ENCODE measurements at places on chromosomes 5 and 9.

DNA sequence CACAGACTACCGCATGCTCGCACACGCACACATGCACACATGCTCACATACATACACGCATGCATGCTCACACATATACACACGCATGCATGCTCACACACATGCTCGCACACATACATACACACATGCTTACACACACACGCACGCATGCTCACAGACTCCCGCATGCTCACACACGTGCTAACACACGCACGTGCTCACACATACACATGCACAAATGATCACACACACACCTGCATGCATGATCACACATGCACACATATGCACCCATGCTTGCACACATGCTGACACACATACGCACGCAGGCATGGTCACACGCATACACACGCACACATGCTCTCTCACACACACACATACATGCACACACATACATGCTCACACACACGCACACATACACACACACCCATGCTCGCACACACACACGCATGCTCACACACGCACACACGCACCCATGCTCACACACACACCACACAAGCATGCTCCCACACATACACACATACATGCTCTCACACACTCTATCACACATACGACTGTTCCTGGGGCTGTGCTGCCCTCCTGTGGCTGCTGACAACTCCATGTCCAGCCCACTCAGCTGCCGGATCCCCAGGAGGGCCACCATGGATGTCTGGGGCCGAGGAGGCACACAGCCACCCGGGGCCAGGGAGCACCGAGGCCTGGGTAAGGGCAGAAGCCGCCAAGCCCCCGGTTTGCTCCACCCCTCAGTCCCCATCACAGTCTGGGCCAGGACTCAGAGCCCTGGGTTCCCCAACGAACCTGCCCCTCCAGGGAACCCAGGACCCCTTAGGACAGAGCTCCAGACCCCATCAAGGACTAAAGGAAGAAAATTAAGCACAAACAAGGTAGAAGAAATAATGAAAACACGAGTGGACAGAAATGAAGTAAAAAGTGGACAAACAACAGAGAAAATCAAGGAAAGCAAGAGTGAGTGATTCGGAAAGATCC is 31.4 kb upstream of the EGFL7 start:
- H3K36me3 ChIP-seq: no peaks in the 10 kb centered on the region
- DNase-seq: peak; percentile 76
- no peak overlapping the region for H3K27ac ChIP-seq
- H3K4me3 ChIP-seq: no peak overlapping the region
- no peaks in the 10 kb centered on the region for H3K27me3 ChIP-seq

GRCh38 chr5:107808671-107809137 is 138.0 kb upstream of the EFNA5 start:
- no peak overlapping the region for H3K27ac ChIP-seq
- DNase-seq: no peak
- H3K4me3 ChIP-seq: no peak overlapping the region
- H3K36me3 ChIP-seq: no peaks in the 10 kb centered on the region
- no peaks in the 10 kb centered on the region for H3K27me3 ChIP-seq

DNA sequence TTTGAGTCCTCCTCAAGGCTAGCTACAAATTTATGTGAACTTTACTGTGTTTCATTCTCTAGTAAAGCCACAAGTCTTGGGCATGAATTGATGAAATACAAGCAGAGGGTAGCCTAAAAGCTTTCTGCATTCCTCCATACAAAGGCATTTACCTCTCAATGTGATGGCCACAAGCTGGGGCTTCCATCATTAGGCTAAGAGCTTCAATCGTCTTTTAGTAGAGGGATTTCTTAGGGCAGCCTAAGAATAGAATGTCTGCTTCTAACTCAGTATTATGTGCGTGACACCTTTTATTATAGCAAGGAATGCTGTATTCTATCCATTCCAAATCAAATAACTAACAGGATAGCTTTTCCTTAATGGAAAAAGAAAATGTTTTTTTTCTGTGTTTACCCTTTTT is 3.7 kb downstream of the PLAC8L1 start:
- H3K4me3 ChIP-seq: no peak overlapping the region
- H3K36me3 ChIP-seq: no peaks in the 10 kb centered on the region
- H3K27ac ChIP-seq: no peak overlapping the region
- H3K27me3 ChIP-seq: no peaks in the 10 kb centered on the region
- DNase-seq: no peak
- no peaks in the 10 kb centered on the region for H3K4me1 ChIP-seq

GRCh38 chr5:18028036-18028435 is 393.8 kb downstream of the TAF11L14 start:
- no peaks in the 10 kb centered on the region for H3K36me3 ChIP-seq
- H3K4me1 ChIP-seq: no peaks in the 10 kb centered on the region
- no peak for DNase-seq
- H3K4me3 ChIP-seq: no peak overlapping the region
- H3K27ac ChIP-seq: no peak overlapping the region
- H3K27me3 ChIP-seq: no peaks in the 10 kb centered on the region

GRCh38 chr5:73274881-73275663 is 102.1 kb downstream of the TMEM174 start:
- no peak overlapping the region for H3K27ac ChIP-seq
- H3K4me3 ChIP-seq: no peak overlapping the region
- H3K36me3 ChIP-seq: no peaks in the 10 kb centered on the region
- no peaks in the 10 kb centered on the region for H3K27me3 ChIP-seq

- DNase-seq: no peak
- H3K4me1 ChIP-seq: no peaks in the 10 kb centered on the region
- H3K27me3 ChIP-seq: no peaks in the 10 kb centered on the region
- H3K36me3 ChIP-seq: no peaks in the 10 kb centered on the region
- H3K4me3 ChIP-seq: no peak overlapping the region
Measured at GRCh38 chr9:107249131-107249533, 33.9 kb upstream of the RAD23B start.

GRCh38 chr5:163535290-163535689 is 29.9 kb downstream of the MAT2B start:
- H3K36me3 ChIP-seq: no peaks in the 10 kb centered on the region
- no peak overlapping the region for H3K4me3 ChIP-seq
- no peaks in the 10 kb centered on the region for H3K27me3 ChIP-seq
- no peaks in the 10 kb centered on the region for H3K4me1 ChIP-seq
- DNase-seq: no peak

DNA sequence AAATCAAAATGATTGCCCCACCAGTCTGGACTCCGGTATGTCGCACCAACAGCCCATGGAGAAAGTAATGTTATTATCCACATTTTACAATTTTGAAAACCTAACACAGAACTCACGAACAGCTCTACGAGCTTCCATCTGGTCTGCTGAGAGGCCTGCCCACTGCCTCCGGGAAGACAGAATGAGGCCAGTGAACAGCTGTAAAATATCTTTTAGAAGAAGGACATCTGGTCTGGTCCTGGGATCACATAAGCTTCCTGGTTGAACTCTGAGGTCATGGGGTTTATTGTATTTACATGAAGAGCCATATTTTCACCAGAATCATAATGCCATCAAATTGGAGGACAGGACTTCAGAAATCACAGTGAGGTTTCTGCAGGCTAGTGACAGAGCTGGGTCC is 89.0 kb downstream of the FRMD3 start:
- no peaks in the 10 kb centered on the region for H3K27me3 ChIP-seq
- no peak for DNase-seq
- H3K4me1 ChIP-seq: peaks cover 20% of the 10 kb centered on the region
- H3K27ac ChIP-seq: no peak overlapping the region
- H3K4me3 ChIP-seq: no peak overlapping the region

DNA sequence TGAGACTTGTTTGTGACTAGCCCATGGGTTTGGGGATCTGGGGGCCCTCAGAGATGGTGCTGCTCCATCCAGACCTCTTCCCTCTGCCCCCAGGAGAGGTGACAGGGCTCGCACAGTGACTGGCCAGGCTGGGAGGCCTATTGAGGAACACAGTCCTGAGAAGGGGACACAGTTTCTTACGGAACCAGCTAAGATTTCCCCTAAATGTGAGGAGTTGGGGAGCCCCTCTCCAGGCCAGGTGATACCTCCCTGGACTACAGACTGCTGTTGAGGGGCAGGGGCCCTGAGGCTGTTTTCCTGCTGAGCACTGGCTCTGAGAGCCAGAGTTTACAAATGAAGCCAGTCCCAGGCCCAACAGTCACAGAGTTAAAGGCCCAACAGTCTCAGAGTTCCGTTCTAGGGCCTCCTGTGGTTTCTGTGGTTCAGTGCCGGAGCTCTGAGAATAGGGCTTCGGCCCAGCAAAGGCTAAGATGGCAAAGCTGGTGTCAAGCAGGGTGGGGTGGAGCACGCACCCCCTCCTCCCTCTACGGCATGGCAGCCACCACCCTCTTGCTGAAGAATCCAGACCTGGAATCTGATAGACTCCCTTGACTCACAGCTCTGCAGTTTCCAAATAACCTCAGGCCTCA is 1.1 kb upstream of the SEMA4D start:
- no peak for DNase-seq
- no peak overlapping the region for H3K27ac ChIP-seq
- peaks cover 16% of the 10 kb centered on the region for H3K4me1 ChIP-seq
- no peaks in the 10 kb centered on the region for H3K36me3 ChIP-seq
- no peaks in the 10 kb centered on the region for H3K27me3 ChIP-seq

DNA sequence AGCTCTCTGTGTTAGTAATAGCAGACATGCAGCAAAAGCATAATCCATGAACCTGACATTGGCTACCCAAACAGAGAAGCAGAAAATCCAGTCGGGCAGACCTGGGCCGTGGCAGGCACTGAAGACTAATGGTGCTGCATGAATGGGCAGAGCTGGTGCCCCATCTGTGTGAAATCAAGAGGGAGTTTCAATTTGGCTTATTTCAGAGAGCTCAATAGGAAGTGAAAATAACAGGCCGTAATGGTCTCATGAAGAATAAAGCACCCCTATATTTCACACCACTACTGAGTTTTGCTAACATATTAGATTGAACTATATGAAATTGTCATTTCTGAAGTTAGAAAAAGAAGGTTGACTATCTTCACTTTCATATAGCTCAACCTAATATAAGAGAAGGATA is 149.7 kb downstream of the ENC1 start:
- H3K27me3 ChIP-seq: no peaks in the 10 kb centered on the region
- no peaks in the 10 kb centered on the region for H3K36me3 ChIP-seq
- DNase-seq: no peak
- no peak overlapping the region for H3K4me3 ChIP-seq

DNA sequence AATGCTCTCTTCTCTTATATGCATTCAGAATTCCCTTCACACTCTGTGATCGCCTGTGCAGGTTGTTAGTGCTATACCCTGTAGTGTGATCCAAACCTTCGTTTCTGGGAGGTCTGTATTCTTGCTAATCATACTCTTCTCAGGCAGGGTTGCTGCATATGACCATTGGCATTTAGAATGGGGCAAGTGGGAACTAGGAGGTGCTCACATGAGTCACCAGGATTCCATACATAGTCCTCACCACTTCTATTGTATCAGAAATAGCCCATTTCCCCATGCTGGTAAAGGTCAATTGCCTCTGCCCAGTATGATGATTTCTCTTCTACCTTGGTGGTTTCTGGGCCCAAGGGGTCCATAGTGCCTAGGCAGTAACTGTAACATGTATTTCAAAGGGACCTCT is 443.5 kb upstream of the CDH6 start:
- no peaks in the 10 kb centered on the region for H3K36me3 ChIP-seq
- no peaks in the 10 kb centered on the region for H3K4me1 ChIP-seq
- H3K27ac ChIP-seq: no peak overlapping the region
- H3K4me3 ChIP-seq: no peak overlapping the region
- no peak for DNase-seq

DNA sequence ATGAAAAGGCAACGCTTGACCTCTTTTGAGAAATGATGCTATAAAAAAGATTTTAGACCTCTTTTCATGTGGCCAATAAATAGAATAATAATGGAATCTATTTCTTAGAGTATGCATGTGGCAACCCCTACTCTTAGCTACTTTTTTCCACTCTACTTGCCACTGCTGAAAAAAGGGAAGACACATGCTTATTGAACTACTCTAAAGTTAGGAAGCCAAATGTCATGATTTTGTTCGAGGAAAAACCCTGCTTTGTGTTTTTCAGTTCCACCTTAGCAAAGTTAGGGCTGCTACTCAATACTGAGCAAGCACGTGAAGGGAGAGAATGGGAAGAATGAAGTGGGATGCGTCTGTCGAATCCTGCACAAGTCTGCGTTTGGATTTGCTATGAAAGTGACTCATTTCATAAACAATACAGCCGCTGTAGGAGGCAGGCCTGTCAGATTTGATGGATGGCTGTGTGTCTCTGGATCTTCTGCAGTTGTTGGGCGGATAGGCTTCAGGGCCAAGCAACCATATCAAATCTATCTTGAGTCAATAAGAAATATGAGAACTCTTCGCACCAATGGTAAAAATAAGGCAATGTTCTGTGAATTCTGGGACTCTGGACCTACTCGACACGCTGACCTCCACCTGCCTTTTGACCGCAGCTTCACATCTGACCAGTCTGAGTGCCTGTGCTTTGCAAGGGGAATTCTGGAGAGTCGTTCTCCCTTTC is 333.6 kb downstream of the PIK3R1 start:
- no peaks in the 10 kb centered on the region for H3K36me3 ChIP-seq
- H3K27ac ChIP-seq: no peak overlapping the region
- no peak overlapping the region for H3K4me3 ChIP-seq
- no peaks in the 10 kb centered on the region for H3K27me3 ChIP-seq
- H3K4me1 ChIP-seq: peaks cover 7% of the 10 kb centered on the region

- no peak overlapping the region for H3K27ac ChIP-seq
- no peaks in the 10 kb centered on the region for H3K36me3 ChIP-seq
- no peak overlapping the region for H3K4me3 ChIP-seq
- DNase-seq: no peak
- no peaks in the 10 kb centered on the region for H3K27me3 ChIP-seq
Measured at GRCh38 chr5:118968925-118969375, 19.4 kb downstream of the DTWD2 start.

DNA sequence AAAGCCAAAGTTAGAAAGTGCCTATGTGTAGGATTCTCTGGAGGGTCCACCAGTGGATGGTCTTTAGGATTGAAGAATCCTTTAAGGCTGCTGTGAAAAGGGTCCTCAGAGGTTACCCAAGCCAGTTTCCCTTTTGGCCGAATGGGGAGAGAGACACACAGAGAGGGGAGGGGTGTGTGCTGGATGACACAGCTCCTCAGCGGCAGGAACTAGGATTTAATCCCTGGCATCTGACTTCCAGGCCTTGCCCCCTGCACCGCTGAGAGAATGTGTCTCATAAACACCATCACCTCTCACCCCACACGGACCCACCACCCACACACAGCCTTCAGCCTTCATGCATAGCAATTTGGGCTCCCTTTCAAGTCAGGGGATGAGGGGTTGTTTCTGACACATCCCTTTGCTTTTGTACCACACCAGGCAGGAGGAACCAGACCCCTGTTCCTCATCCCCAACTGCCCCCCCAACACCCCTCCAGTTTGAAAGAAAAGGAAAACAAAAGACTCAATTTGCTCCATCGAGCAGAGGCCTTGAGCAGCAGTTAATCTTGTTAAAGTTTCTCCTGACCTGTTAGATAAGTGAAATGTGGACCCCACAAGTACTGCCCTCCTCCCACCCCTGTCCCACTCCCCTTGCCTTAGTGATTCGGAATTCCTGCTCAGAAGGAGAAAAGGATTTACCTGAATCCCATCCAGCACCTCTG is 4.0 kb downstream of the PAPPA start:
- peak overlapping the region; percentile 84 for H3K27ac ChIP-seq
- H3K27me3 ChIP-seq: no peaks in the 10 kb centered on the region
- H3K4me3 ChIP-seq: peak overlapping the region; percentile 59
- H3K36me3 ChIP-seq: no peaks in the 10 kb centered on the region
- no peak for DNase-seq
- H3K4me1 ChIP-seq: no peaks in the 10 kb centered on the region
